ENCODE measurements at places on chromosomes 1 and 21.
A peak's percentile ranks its signal among the peaks of the same experiment; 100 is the strongest.

- DNase-seq, result no peak
Observed at GRCh38 chr1:55826381-55827080, 611.4 kb upstream of the USP24 start.

DNA sequence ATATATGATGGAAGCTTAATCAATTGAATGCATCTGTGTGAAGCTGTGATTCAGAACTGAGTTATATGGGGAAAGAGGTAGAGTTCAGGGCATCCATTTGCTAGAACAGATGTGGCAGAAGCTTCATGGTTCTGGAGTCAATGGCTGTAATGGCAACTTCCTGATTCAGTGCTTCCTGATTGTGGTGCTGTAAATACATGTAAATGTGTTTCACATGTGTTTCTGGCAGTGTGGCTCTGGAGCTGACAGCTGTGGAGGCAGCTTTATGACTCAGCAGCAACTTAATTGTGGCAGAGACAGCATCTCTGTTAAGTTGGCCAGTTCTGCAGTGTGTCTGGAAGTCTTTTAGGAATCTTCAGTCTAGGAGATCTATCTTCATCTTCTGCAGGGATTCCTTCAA, 226.6 kb upstream of the ZRANB2 start:
- peak; percentile 81 for DNase-seq

GRCh38 chr1:5933676-5934057, 58.6 kb downstream of the NPHP4 start:
- DNase-seq, result no peak

- DNase-seq, result no peak
Observed at GRCh38 chr1:184197831-184198230, 146.3 kb downstream of the TSEN15 start.

- no peak for DNase-seq
Observed at GRCh38 chr21:16678429-16679160, 834.2 kb upstream of the CXADR start.

GRCh38 chr1:185317886-185318310, 855 bp upstream of the IVNS1ABP start:
- DNase-seq, result no peak

DNA sequence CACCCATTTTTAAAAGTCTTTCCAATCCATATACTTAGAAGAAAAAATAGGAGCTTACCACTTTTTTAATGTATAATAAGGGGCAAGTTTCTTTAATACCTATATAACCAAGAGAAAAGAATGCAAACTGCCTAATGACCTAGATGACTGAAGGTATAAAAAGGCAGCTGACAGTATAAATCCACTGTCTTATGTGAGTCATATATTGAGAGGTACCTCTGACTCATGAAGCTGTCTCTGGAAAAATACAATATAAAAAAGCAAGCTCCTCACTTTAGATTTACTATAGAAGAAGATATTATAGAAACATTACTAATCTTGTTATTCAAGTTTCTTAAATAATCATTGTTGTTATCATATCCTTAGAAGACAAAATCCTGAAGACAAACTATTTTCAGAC, 144.2 kb downstream of the VAV3 start:
- no peak for DNase-seq

DNA sequence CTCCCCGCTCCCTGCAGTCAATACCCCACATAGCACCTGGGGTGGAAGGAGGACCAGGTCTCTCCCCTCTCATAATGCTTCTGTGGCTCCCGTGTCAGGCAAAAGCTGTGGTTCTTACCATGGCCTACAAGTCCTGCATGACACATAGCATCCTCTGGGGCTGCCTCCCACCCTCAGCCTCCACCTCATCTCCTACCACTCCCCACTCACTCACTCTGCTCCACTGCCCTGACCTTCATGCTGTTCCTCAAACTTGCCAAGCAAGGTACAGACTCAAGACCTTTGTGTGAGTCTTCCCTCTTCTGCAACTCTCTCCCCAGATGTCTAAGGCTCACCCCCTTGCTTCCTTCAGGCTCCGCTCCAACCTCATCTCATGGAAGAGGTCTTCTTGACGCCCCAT, 28.0 kb upstream of the VANGL1 start:
- DNase-seq, result no peak

DNA sequence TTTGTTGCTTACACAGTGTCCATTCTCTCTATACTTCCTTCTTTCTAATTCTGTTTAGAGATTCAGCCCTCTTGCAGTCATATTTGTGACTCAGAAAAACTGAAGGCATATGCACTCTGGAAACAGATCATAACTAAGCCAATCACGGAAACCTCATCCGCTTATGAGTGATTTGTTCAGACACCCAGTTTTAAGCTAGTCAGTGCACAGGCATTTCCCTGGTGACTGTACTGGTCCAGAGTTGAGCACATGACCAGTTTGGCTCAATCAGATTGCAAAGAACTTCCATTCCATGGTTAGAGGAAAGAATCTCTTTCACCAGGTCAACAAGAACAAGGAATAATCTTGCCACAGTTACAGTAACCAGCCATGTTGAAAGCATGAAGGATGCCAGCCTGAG, 69.2 kb upstream of the SGIP1 start:
- DNase-seq, result peak; percentile 91

DNA sequence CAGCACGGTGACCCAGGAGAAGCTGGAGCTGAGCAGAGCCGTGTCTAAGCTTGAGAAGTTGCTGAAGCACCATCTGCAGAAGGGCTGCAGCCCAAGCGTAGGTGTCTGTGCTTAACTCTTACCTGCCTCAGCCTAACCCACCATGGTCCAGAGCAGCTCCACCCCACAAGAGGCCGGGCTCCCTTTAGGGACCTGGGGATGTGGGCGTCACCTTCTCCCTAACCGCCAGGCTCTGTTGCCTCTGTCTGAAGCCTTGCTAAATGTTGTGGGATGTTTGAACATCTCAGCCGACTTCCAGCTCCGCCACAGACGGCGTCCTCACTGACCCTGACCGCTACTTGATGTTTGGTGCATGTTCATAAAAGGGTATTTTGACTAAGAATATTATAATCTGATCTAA, 20.4 kb upstream of the DIP2A start:
- no peak for DNase-seq

DNA sequence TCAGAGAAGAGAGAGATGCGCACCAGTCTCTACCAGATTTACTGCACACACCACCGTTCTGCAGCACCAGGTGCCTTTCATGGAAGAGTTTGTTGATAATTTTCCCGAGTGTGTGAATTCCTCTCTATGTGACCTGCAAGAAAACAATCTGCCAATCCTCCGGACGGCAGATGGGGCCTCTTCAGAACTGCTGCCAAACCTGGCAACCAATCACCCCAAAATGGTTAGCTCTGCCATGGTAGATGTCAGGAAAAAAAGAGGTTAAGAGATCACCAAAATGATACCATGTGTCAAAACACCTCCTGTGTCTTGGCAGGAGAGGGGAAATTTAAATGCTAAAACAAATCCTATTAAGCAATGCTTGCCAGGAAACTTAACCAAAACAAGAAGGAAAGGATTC, 96.5 kb downstream of the DAB1 start:
- DNase-seq, result no peak

DNA sequence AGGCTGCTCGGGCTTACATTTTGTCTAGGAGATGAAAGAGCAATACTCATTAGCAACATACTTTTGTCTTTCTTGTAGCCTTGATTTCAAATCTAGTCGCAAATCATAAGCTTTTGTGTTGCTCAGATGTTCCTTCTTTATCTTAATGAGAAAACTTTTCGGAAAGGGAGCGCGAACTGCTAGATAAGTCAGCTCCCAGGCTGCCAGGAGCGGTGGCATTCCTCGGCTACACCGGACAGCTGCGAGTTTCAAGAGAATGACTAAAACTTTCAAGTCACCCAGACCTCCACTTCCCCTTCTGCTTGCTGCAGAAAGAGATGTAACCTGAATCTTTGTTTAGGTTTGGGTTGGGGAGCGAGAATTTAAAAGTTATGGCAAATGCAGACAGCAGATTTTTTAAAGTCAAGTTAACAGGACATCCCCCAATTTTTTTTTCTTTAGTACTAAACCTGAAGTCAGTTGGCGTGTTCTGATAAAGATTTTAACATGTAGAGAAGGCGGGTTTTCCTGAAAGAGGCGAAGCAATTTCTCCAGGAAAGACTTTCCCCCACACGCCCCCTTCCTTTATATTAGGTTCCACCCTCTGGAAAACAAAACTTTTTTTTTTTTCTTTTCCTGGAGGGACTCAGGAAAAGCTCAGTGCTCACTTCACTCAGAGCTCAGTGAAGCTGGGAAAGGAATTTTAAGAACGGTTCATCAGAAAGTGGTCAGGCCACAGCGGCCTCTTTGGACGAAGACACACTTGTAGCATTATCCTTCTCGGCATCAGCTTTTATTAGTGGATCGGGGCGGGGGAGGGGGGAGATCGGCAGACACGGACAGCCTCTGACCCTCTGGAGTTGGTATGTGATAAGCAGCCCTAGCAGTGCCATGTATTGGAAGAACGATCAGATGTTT, at the start of gene LHX8:
LHX8 (plus strand) TSS at position 639 of the 897 bp plus-strand sequence. CDS start 2,227 bp downstream, outside the sequence.
- DNase-seq, result no peak

- no peak for DNase-seq
Observed at GRCh38 chr1:43005460-43006361, 47.0 kb upstream of the SLC2A1 start.

DNA sequence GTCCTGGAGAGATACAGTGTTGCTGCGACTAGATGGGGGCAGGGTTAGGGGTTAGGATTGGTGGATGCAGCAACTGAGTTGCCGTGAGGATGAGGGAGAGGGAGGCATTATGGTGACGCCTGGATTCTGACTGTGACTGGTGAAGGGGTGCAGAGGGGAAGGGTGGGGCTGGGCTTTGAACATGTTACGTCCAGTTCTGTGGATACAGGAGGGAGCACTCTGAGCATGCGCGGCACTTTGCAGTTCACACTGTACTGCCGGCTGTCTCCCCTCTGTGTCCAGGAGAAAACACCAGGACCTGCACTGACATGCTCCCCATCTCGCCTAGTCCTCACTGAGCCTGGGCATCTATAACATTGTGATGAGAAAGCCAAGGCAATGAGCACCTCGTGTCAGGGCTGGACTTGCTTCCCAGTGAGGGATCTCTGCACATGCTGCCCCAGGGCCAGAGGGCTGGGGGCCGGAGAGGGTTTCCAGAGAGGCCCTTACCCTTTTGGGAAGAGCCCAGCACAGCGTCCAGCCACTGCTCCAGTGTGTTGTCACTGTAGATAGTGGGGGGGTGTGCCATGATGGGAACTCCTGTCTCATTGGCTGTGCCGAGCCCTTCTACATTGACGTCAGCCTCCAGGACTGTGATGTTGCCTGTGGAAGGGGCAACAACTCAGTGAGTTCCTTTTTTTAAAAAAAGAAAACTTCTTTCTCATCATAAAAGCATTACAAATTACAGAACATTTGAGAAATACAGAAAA, 7.6 kb downstream of the FAM151A start:
- DNase-seq, result no peak

- DNase-seq, result no peak
Observed at GRCh38 chr1:47830641-47831333, 166.4 kb downstream of the TRABD2B start.

GRCh38 chr1:29521438-29521715, 285.1 kb downstream of the PTPRU start:
- DNase-seq, result no peak

DNA sequence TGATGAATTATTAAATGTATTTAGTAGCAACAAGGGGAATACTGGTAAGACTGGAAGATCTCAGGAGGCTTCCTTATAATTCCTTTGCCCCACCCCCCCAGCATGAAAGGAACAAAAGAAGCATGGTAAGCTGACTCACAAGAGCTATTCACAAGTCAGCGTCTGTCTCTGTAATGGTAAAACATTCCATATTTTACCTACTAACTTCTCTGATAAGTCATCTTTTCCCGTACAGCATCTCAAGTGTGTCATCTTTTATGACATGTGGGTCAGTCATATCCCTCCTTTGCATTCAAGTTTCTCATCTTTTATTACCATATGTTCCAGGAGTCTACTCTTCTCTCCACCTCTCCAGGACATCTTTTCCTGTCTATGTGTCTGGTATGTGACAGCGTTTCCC, 241.3 kb downstream of the PLA2G4A start:
- DNase-seq, result no peak

GRCh38 chr21:25328736-25329135, 278.5 kb downstream of the MRPL39 start:
- no peak for DNase-seq

GRCh38 chr1:235714205-235714897, 64.8 kb upstream of the GNG4 start:
- DNase-seq, result no peak

GRCh38 chr1:41859686-41860085, 59.0 kb downstream of the HIVEP3 start:
- DNase-seq, result no peak

- peak; percentile 45 for DNase-seq
Observed at GRCh38 chr21:29189353-29189752, 58.9 kb downstream of the MAP3K7CL start.

GRCh38 chr1:54601730-54602129, 21.6 kb downstream of the FAM151A start:
- DNase-seq, result no peak

- DNase-seq, result no peak
Observed at GRCh38 chr1:158153746-158154444, 26.8 kb upstream of the CD1D start.

GRCh38 chr1:30147188-30147587, 576.2 kb downstream of the MATN1 start:
- no peak for DNase-seq

GRCh38 chr1:170306948-170307347, 161.2 kb downstream of the NTMT2 start:
- DNase-seq, result no peak

DNA sequence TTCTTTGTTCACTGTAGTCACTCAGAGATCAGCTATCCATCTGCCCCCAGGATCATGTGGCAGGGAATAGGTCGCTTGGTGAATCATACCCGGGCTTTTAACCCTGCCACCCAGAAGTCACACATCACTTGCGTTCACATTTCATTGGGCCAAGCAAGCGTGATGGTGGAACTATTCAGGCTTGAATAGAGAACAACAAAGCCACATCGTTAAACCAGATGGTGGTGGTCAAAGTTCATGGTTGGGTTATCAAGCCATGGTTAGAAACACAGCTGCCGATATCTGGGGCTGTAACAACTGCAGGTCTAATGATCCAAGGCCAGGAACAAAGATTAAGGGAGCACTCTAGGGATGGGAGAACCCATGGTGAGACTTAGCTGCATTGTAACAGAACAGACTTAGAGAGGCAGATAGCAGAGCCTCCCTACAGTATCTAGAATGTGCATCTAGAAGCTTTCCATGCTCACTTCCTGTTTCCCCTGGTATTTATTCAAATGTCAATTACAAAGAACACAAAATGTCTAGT, 40.0 kb upstream of the PTPRC start:
- DNase-seq, result no peak

GRCh38 chr1:209342441-209343175, 240.9 kb upstream of the CAMK1G start:
- DNase-seq, result no peak

GRCh38 chr1:164640686-164641352, 81.8 kb downstream of the PBX1 start:
- DNase-seq, result no peak

DNA sequence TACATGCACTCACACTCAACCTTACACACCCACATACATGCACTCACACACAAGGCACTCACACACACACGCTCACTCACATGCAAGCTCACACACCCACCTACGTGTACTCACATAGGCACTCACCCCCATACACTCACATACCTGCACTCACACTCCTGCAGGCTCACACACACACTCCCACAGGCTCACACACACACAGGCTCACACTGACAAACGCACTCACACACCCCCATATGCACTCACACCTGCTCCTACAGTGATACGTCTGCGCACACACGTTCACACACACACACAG, 19.1 kb upstream of the TMEM52 start:
- DNase-seq, result no peak

- no peak for DNase-seq
Observed at GRCh38 chr1:184289825-184290550, 96.8 kb upstream of the C1orf21 start.

GRCh38 chr1:42730988-42731387, 9.0 kb downstream of the CLDN19 start:
- no peak for DNase-seq

GRCh38 chr1:154178911-154179811, 12.7 kb downstream of the TPM3 start:
- no peak for DNase-seq
